ENCODE measurements at places on chromosomes 13 and 19. TPM values are rescaled to one million over a fixed set of nuclear protein-coding genes. Genes with fewer than 3 reads are reported as not detected.

GRCh38 chr13:49607761-49608160 is 20.5 kb upstream of the ARL11 start:
- DNase-seq, result no peak

GRCh38 chr13:51688937-51689662 is 104.8 kb downstream of the WDFY2 start:
- DNase-seq, result no peak

- DNase-seq, result peak; percentile 5
These were observed 4.0 kb upstream of the RFXAP start for GRCh38 chr13:36815062-36815461.

DNA sequence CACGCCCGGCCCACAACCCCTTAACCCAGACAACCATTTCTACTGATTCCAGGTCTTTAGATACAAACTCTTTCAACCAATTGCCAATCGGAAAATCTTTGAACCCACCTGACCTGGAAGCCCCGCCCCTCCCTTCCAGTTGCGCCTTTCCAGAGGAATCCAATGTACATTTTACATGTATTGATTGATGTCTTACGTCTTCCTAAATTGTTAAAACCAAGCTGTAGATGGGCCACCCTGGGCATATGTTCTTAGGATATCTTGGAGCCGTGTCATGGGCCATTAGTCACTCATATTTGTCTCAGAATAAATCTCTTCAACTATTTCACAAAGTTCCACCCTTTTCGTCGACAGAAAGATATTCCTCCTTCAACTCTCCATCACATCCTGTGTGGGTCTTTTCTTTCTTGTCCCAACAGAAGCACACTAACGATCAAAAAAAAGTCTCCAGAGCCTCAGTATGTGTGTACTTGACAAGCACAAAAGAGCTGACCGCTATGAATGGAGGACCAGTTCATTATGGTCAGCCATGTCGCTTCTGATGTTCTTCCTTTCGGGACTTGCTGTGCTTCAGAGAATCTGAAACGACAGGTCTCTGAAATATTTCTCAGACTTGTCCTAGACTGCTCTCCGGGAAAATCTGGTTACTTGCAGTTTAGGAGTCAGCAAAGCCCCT is 601 bp upstream of the ZNF749 start:
- no peak for DNase-seq

- no peak for DNase-seq
These were observed 93.6 kb downstream of the C13orf42 start for GRCh38 chr13:51017516-51017915.

DNA sequence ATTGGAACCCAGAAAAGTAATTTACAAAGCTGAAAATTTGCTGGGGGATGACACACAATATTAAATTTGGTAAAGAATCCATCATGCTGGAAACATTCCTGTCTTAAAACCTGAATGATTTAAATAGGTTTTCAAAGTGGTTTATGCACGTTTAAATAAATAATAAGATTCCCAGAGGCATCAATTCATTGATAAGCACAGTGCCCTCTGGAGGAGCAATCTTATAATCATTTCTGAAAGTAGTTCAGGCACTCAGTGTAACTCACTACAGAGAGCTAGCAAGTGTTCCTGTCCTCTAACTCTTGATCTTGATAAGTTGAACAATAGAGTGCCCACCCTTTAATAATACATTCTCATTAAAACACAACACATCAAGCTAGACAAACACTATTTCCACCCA is 43.5 kb upstream of the SHISA2 start:
- no peak for DNase-seq

GRCh38 chr13:91145571-91146205 is 201.8 kb upstream of the MIR17HG start:
- DNase-seq, result no peak

- peak; percentile 30 for DNase-seq
These were observed 1.8 kb downstream of the ZNF114 start for GRCh38 chr19:48271531-48272151.

- no peak for DNase-seq
These were observed 37.3 kb downstream of the EFNB2 start for GRCh38 chr13:106498158-106498557.

DNA sequence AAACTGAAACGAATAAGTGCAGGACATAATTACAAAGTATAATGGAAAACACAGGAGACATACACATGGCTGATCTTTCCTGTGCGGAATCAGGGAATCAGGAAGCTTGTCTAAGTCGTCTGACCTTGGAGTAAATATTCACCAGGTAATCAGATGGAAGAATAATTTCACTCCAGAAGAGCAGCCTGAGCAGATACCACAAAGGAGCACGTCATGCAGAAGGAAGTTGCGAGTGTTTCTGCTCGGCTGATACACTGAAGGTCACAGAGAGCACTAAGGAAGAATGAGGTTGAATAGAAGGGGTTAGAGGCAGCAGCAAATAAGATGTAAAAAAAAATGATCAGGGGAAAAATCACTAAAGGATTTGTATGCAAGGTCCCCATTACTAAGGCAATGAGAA is 122.3 kb upstream of the GPC6 start:
- no peak for DNase-seq

The NALCN gene
- 12.9 TPM for total RNA-seq

The ZNF865 gene
- total RNA-seq, result 0.44 TPM
